ENCODE measurements at places on chromosomes 4 and X.

DNA sequence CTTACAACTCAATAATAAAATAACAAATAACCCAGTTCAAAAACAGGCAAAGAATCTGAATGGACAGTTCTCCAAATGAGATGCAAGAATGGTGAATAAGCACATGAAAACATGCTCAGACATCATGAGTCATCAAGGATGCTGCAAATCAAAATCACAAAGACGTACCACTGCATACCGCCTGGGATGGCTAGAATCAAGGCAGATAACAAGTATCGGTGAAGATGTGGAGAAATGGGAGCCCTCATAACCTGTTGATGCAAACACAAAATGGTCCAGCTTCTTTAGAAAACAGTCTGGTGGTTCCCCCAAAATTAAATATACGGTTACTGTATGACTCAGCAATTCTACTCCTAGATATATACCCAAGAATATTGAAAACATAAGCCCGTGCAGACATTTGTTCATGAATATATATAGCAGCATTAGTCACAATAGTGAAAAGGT, 32.5 kb downstream of the AKAP4 start:
- no peak for DNase-seq

- no peak for DNase-seq
Measured at GRCh38 chr4:56424176-56424575, 11.2 kb downstream of the PPAT start.

DNA sequence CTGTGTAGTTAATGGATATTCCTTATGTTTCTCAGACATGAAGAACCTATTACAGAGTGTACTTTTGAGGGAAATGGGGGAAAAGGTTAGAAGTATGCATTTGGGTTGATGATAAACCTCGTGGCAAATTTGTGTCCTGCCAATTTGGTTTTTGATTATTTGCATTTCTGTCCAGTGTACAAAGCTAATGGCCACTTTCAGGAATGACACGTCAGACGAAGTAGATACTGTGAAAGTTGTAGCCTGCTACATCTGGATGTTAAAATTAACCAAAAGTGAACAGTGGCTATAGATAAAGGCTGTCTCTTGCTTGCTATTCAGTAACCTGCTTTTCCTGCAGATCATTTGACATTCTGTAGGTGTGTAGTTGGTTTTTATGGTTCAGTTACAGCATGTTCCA, 1.0 kb downstream of the PRDX4 start:
- DNase-seq: no peak

DNA sequence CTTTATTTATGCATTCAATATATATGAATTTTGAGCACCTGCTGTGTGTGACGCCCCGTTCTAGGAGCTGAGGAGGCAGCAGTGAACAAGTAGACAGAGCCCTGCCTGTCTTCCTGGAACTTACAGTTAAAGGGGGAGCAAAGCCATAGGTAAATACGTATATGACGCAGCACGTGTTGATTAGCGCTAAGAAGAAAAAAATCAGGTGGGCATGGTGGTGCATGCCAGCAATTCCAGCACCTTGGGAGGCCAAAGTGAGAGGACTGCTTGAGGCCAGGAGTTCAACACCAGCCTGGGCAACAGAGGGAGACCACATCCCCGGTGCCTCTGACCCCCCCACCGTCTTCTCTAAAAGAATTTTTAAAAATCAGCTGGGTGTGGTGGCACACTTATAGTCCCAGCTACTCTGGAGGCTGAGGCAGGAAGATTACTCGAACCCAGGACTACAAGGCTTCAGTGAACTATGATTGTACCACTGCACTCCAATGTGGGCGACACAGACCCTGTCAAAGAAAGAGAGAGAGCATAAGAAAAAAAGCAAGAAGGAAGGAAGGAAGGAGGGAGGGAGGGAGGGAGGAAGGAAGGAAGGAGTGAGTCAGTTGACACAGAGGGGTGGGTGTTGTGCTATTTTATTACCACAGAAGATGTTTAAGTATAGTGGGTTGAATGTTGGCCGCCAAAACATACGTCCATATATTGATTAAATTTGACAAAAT, 5.4 kb upstream of the KIAA0232 start:
- no peak for DNase-seq

- DNase-seq: no peak
Measured at GRCh38 chrX:21289232-21289631, 85.0 kb upstream of the CNKSR2 start.

DNA sequence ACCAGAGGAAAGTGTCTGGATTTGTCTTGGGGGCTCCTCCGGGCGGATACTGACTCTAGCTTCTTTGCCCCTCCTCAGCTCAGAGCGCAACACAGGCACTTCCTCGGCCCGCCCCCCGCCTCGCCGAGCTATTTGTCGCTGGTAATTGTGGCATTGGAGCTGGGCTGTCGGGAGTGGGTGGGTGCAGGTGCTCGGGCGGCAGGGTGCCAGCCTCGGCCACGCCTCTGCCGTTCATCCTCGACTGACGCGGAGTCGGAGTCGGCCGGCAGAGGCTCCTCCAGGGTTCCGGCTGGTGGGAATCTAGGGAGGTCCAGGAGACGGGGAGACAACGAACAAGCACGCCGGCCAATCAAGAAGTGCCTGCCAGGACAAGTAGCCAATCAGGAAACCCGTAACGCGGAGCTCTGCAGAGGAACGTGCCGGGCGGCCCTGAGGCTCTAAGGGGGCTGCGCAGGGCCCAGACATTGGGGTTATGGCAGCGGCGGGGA, 3.9 kb upstream of the SYN1 start:
- no peak for DNase-seq

DNA sequence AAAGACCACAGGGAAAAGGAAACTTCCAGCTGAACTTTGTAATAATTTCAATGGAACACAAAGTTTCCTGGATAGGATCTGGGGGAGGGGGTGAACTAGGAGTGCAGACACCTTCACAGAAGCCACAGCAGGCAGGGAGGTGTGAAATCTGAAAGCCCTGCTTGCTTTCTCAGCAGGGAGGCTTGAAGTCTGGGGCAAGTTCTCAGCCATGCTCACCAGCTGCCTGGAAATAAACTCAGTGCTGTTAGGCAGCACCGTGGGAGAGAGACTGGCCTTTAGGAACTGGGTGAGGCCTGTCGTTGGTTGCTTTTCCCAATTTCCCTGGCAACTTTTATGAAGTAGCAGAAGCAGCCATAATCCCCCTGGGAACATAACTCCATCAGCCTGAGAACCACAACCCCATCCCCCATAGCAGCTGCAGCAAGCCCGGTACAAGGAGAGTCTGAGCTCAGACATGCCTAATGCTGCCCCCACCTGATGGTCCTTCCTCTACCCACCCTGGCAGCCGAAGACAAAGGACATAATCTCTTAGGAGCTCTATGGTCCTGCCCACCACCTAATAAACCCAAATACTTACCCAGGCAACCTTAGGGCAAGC, 39.2 kb upstream of the NMU start:
- DNase-seq: no peak

DNA sequence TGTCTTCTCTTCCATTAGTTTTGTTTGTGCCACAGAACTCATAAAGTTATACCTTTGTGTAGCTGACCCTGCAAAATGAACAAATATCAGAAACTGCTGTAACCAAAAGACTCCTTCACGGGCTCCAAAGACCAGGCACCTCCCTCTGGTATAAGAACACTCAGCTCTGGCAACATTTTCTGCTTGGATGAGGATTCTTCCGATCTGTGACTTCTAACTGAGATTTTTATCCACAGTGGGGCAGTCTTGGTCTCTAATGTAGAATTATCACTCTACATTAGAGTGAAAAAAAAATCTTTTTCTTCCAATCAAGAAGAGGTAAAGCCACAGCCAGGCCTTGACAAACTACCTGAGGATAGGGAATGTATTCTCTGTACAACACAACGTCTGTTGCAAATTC, 38.5 kb upstream of the PRSS48 start:
- DNase-seq: no peak

DNA sequence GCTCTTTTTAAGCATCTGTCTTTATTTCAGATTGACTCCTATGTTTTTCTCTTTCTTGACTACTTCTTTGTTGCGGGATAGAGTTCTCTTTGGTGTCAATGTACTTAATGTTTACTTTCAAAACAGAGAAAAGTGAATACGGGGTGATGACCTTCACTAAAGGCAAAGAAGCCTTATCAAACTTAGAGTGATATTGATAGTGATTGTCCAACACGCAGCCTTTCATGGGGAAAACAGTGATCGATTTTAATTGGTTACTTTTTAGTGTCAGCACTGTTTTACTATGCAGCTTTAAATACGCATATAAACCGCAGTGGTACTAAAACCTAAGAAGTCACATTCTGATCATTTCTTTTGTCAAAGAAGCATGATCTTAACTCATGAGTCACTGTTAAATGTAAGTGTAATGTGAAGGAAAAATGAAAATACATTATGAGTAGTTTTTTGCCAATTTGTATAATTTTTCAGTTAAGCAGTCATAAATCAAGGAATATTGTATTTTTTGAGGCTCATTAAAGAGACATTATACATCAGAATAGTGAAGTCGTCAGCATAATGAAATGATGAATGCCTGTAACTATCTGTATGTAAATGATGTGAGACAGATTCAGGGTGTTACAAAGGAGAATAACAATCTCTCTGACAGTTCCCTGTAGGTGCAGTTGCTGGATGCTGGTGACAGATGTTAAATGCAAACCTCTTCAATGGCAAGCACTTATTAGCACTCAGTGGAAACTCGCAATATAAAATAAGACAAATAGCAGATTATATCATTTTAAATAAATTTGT, 2082.8 kb upstream of the TENM3 start:
- DNase-seq: no peak

GRCh38 chr4:105357258-105357980, 116.4 kb downstream of the PPA2 start:
- no peak for DNase-seq

- no peak for DNase-seq
Measured at GRCh38 chr4:138736362-138736761, 279.2 kb upstream of the NOCT start.

DNA sequence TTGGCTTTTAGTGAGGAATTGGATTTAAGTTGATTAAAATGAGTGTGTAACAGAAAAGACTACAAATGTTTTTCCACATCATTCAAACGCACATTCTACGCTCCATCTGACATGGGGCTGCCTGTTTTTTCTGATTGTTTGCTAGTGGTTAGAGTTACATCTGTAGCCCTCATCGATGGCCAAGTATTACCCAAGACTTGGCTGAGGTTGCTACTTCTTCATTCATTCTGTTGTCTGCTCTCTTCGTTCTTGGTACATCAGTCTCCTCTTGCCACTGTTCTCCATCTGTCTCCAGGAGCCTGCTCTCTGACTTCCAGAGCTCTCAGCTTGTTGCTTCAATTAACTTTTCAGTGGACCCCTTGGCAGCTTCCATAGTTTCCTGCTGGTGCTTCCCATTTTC, 1844.6 kb upstream of the TENM3 start:
- DNase-seq: no peak

GRCh38 chr4:110160618-110161017, 37.8 kb downstream of the ELOVL6 start:
- DNase-seq: no peak

DNA sequence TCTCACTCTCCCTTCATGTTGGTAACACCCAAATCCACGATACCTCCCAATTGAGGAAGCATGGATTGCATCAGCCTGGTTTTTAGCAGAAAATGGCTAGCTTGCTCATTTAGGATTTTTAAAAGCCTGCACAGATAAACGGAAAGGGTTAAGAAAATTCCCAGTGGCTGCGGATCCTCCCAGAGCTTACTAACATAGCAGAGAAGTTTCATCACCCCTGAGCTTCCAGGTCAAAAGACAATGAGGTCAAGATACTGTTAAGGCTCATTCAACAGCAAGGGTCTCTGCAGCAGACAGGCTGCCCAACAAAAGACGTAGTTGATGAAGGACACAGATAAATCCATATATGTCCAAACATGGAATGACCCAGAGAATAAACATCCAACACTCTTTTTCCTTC, 220.2 kb downstream of the ASMT start:
- no peak for DNase-seq

GRCh38 chr4:161097821-161098220, 1066.0 kb downstream of the FSTL5 start:
- DNase-seq: no peak

DNA sequence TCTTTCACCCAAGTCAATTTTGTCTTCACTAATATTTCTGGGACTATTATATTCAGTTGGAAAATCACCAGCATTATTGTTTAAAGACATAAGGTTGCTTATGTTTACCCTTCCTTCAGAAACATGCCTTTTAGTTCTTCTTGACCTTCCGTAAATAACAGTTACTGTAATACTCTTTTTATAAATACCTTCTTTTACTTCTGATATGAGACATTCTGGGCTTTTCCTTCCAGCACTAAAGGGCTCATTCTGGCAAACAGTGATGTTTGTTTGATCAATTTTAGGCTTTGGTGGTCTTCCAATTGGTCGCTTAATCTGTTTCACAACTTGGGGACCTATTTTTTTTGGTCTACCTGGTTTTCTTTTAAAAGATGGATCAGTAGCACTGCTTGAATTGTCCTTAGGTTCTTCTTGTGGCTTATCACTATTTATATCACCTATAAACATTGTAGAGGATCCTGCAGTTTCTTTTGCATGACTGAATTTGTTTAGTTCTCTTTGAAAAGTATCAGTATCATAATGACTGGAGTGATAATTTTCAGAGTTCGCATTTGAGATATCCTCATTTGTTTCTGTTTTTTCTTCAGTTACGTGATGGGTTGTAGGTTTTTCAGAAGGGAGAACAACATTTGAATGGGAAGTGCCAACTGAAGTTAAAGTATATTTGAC, 64.8 kb downstream of the NCAPG start:
- no peak for DNase-seq

DNA sequence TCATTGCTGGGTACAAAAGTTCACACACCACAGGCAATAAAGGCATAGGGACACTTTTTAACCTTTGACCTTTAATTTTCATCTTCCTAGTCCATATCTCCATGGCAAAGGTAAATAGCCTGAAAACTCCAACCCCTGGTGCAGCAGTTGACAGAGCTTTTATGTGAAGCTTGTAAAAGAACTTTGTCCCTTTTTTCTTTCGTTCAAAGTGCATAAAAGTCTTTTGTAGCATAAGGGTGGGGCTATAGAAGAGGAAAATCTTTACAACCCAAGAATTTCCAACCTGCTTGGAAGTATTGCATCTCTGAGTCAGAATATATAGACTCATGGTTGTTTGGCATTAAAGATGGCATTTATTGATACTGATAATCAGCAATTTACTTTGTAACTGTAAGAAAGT, 20.4 kb downstream of the POF1B start:
- DNase-seq: no peak

- DNase-seq: no peak
Measured at GRCh38 chr4:98803251-98803650, 125.7 kb downstream of the EIF4E start.

- DNase-seq: no peak
Measured at GRCh38 chr4:143531788-143532491, 18.4 kb downstream of the SMARCA5 start.

DNA sequence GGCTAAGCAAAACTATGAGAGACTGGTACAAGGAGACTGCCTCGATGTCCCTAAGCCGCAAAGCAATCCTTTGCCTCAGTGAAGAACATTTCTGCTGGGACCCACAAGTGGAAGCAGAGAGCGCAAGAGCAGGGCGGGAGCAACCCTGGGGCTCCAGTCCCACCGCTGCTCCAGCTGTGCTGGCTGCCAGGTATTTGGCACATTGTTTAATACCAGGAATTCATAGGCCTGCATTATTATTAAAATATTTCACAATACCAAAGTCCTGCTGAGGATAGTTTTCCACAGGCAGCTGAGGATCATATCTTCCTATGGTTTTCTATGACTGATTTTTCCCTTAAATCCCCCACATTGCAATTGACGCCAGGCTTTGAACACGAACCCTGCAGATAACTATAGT, 163.5 kb upstream of the TLL1 start:
- no peak for DNase-seq

All from activated T-helper 1 cell treated with anti-CD3 and anti-CD28 coated beads, Interleukin-2, amount 50 U/mL, for 16 hours (primary cell).